MG63 (cell line): ENCODE measurements at places on chromosomes 2 and 18.

GRCh38 chr2:42953216-42953615 lies 160.8 kb upstream of the HAAO start:
- no peak for DNase-seq

DNA sequence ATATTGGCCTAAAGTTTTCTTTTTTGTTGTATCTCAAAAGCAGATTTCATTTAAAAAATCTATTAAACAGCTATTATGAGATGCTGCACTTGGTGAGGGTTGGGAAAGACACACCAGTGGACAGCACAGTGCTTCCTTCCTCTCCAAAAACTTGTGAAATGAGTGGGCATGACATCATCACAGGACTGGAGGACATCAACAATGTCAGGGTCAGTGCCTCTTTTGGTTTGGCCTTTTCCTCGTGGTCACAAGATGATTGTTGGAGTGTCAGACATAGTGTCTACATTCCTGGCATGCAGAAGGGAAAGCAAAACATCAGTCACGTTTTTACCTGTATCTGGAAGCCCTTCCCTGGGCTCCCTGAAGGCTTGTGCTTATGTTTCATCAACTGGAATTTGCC lies 49.6 kb downstream of the IL1R2 start:
- DNase-seq: no peak

DNA sequence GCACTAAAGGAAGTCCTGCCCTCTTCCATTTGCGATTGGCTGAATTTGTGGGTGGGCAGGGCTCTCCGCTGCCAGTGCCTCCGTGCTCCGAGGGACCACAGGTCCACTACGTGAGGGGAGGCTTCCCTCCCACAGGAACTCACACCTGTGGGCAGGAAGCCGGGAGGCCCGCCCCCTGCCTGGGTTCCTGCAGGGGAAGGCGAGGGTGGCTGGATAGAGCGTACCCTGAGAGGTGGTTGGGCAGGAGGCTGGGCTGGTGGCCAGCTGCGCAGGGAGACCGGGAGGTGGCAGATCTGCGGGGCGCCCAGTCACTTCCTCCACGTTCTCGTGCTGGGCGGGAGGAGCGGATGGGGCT lies 47.0 kb upstream of the PTH2R start:
- DNase-seq: no peak

GRCh38 chr2:98775146-98775986 lies 44.4 kb upstream of the MGAT4A start:
- no peak for DNase-seq

- DNase-seq: no peak
These were observed 4.3 kb upstream of the SPAG16 start for GRCh38 chr2:213279971-213280370.

DNA sequence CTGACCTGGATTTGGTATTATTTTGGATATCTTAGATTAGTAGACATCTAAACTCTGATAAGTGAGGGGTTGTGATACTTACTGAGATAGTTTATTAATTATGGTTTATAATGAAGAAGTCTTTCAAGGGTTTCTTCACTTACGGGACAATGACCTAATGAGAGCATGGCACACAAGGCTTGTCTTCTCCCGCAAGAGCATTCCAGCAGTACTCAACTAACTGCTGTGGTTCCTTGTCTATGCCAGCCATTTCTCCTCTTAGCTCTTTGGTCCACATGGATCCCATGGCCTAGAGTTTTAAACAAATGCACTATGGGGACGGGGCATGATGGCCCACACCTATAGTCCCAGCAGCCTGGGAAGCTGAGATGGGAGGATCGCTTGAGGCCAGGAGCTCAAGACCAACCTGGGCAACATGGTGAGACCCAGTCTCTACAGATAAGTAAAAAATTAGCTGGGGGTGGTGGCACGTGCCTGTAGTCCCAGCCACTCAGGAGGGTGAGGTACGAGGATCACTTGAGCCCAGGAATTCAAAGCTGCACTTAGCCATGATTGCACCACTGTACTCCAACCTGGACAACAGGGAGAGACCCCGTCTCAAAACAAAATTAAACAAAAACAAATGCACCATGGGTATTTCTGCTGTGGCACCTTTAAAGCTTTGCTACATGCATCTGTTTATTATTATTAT lies 161.7 kb upstream of the MYCN start:
- no peak for DNase-seq

GRCh38 chr18:6668836-6669235 lies 60.7 kb upstream of the ARHGAP28 start:
- no peak for DNase-seq

- DNase-seq: no peak
These were observed 17.1 kb downstream of the RNF144A start for GRCh38 chr2:6934345-6934744.

DNA sequence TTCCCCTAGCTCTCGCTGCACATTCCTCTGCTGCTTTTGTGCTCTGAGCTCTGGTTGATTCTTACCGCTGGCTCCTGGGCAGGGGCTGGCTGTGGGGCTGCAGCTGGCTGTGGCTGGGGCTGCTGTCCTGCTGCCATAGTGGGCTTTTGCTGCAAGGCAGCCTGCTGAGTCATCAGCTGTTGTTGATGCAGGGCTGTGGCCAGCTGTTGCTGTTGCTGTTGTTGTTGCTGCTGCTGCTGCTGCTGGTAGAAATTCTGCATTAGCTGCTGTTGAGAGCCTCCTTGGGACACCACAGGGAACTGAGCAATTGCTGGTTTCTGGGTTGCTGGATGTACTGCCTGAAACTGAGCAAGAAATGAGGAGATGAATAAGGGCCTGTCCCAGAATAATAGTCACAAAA lies 77.2 kb upstream of the NFU1 start:
- peak; percentile 79 for DNase-seq

- DNase-seq: no peak
These were observed 87.7 kb downstream of the ZAP70 start for GRCh38 chr2:97801028-97801427.

DNA sequence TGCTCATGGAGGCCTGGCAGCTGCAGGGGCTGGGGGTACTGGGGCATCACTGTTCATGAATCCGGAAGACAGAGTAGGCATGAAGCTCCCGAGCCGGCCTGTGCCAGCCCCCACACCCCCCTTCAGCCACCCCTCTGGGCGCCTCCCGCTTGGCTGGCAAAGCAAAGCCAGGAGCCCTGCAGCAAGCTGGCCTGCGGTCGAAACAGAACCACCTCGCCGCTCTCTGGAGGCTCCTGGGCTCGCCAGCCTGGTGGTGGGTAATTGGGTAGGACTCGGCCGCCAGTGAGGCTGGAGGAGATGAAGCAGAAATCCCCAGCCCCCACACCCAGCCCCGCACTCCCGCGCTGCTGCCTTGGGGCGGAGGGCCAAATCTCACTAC lies 70.9 kb upstream of the GPC1 start:
- DNase-seq: no peak

DNA sequence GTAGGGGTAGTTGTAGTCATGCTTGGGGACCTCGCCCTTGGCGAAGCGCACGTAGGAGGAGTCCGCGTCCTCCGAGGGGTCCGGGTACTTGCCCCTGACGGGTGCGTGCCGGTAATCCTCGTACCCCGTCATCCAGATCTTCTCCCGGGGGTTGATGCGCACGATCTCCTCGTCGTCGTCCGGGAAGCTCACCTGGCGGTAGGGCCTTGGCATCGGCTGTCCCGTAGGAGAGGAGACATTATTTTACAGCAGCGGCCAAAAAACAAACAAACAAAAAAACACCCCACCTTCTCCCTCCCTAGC lies 86.3 kb downstream of the ACTR2 start:
- no peak for DNase-seq

DNA sequence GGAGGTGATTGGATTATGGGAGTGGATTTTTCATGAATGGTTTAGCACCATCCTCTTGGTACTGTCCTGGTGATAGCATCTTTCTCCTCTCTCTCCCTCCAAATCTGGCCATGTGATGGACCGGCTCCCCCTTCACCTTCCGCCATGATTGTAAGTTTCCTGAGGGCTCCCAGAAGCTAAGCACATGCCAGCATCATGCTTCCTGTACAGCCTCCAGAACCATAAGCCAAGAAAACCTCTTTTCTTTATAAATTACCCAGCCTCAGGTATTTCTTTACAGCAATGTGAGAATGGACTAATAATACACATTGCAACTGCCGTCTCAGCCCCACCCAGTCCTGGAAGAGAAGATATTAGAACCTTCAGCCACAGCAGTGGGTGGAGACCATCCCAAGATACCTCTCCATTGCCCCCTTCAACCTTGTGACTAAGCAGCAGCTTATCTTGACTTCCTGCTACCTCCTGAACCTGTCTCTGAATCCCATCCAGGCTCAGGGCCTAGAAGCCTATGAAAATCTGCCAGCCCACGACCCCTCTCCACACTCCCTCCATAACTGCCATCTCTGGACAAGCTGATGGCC lies 81.8 kb upstream of the AGAP1 start:
- DNase-seq: no peak

DNA sequence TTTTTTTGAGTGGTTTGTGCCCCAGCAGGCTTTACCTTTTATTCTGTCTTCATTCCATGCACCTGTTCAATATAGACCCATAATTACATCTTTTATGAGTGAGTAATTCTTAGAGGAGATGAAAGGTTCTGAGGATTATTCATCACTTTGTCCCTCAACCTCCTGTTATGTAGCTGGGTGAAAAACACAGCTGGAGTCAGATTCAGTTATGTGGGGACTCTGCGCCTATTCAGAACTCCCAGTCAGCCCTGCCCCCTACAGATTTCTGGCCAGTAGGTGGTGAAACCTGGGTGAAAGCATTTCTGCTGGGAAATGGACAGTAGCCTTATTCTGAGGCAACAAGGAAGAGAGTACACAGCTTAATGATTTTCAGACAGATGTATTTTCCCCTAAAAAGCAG lies 107.8 kb downstream of the MGAT5 start:
- DNase-seq: no peak

- DNase-seq: peak; percentile 79
These were observed 257.2 kb downstream of the SRBD1 start for GRCh38 chr2:45353879-45354278.

DNA sequence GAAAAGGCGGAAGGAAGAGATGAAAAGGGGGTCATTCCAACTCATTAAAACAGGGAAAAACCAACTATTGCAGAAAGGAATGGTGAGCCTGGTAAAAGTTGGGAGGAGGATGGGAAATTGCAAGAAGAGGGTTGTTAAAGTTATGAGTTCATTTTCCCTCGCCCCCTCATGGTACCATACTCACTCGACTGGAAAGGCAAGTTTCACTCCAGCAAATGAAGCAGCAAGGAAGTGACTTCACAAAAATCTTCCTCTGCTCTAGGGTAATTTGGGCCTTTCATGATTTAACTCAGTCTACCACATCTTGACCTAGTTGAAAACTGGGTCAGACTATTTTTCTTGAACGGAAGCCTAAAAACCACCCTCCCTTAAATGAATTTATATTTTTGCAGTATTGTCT lies 22.8 kb upstream of the DAW1 start:
- DNase-seq: no peak

DNA sequence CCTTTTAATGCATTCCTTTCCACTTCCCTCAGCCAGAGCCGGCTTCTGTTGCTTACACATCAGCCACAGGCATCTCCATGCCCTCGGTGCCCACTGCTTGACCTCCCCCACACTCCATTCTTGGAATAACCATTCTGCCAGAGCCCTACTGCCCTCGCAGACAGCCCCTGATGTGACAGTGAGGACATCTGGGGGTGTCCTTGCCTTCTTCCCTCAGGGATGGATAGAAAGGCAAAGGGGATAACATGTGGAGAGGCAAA lies 6.4 kb upstream of the NPPC start:
- DNase-seq: no peak

DNA sequence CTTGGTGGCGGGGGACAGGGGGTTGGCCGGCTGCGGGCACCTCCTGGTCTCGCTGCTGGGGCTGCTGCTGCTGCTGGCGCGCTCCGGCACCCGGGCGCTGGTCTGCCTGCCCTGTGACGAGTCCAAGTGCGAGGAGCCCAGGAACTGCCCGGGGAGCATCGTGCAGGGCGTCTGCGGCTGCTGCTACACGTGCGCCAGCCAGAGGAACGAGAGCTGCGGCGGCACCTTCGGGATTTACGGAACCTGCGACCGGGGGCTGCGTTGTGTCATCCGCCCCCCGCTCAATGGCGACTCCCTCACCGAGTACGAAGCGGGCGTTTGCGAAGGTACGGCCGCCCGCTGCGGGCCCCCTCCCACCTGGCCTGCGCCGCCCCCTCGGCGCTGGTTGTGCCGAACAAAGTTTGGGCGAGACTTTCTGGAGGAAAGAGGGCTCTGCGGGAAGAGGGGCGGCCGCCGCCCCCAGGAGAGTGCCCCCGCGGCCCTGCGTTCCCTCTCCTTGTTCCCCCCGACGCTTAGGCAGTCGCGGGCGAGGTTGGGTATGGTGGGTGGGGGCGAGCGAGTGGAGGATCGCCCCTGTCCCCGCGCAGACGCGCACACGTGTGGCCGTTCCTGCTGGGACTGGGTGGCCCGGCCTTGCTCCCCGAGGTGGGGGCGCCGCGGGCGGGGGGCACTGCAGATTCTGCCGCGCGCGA lies 866 bp downstream of the CRIM1 start:
- peak; percentile 53 for DNase-seq

DNA sequence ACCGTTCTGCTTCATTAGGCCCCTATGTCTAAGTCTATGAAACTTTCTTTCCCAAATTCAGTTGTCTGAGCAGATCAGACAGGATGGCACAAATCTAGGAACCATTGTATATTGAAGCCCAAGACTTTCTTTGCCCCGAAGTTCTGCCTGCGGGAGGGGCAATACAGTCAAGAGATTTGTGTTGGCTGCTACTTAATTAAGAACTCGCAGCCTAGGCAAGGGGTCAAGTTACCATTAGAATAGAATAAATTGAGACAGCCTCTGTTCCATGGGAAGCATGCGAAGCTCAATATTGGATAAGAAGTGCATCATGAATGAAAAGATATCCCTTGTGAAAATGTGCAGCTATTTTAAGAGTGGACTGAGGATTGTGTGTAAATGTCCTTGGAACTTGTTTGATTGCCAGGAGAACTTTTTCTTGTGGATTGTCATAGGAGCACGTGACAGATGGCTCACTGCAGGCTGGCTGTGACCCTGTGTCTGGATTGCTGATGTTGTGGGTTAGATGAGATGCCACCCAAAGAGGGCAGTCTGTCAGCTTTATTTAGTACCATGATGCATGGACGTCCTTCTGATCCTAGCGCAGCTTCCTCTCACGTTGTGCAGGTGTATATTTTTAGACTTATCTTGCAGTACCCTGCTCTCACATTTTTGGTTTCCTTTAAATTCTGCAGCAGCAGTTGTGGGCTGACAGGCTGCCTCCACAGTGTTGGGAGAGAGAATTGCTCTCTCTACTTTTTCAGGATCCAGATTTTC lies 30.9 kb downstream of the HAUS1 start:
- DNase-seq: no peak

- DNase-seq: peak; percentile 15
These were observed 31.9 kb downstream of the GAD1 start for GRCh38 chr2:170848587-170848986.

GRCh38 chr2:229231328-229231868 lies 39.7 kb downstream of the PID1 start:
- DNase-seq: no peak

DNA sequence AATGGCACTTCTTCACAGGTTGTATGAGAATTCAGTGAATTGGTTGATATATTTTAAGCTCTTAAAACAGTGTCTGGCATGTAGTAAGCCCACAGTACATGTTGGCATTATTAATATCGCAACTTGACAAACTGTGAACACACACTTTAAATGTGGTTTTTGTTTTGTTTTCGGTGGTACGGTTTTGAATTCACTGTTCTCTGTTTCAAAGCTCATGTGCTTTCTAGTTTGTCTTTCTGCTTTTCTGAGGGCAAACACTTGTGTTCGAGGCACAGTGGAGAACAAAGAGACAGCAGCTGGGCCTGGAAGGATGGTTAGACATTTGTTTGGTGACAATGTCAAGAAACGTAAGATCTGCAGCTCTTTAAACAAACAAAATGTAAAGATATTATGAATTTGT lies 276.5 kb upstream of the MC4R start:
- no peak for DNase-seq

- DNase-seq: no peak
These were observed 63.0 kb downstream of the REEP1 start for GRCh38 chr2:86274265-86274917.
